T-helper 17 cell (primary cell): ENCODE measurements at places on chromosomes 4 and X.

GRCh38 chrX:135346975-135347374, 37.7 kb downstream of the ETDC start:
- DNase-seq = no peak

DNA sequence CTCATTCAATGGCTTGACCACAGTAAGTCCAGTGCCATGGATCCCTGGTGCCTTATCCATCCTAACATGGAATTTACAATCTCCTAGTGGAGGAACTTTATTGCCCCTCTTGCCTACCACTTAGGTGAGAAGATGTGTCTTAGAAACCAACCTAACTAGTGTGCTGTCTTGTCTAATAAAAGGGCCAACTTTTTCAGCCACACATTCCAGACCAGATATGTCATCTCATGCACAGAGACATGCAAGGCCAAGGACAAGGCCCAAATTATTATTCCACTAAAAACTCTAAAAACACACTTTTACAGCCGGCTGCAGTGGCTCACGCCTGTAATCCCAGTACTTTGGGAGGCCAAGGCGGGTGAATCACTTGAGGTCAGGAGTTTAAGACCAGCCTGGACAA, 10.6 kb upstream of the PRDX4 start:
- DNase-seq = no peak

GRCh38 chr4:71269233-71269632, 69.6 kb upstream of the SLC4A4 start:
- no peak for DNase-seq

DNA sequence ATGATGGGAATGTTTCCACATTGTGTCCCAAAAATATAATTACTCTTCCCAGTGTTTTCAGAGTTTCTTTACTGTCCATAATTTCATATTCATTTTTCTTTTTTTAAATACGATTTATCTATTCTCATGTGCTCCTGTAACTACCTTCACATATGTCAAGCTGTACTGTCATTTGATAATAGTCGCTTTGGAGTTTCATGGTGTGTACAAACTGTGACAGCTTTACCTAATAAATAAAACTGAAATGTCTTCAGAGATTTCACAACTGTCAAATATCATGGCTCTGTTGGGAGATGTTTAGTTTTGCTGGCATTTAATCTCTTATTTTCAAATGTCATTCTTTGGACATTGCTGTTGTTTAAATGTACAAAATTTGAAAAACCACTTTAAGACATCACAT, 450.2 kb downstream of the TLL1 start:
- no peak for DNase-seq

GRCh38 chr4:3615386-3616286, 83.4 kb upstream of the LRPAP1 start:
- no peak for DNase-seq

DNA sequence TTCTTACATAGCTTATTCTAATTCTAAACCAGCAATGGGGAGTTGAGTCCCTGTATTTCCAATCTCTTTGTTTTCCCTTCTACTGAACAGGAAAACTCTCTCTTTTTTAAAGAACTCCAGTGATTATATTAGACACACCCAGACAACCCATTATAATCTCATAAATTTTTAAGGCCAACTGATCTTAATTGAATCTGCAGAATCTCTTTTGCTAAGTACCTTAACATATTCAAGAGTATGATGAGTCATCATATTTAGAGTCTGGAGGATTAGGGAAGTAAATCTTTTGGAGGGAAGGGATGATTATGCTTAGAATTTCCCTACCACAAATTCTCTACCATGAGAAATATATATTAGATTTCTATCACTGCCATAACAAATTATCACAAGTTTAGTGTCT, 705.1 kb downstream of the CENPC start:
- DNase-seq = no peak

DNA sequence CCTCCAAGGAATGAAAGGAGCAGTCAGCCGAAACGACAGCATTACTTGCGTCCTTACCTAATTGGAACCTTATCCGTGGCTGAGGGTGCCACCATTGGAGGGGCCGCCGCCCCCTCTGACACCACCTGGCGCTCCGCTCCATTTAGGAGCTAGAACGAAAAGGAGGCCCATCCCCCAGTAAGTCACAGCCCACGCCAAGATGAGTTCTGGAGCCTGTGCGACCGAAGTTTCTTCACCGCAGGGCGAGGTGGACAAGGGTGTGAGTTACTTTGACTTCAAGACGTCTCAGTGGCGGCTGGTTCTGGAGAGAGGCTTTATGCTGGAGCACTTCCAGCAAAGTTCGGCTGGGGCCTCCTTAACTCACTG, 729 bp upstream of the IRF2 start:
- no peak for DNase-seq

- no peak for DNase-seq
Observed at GRCh38 chr4:133598779-133599178, 449.7 kb downstream of the PCDH10 start.

- no peak for DNase-seq
Observed at GRCh38 chrX:68421636-68422035, 11.7 kb downstream of the OPHN1 start.

DNA sequence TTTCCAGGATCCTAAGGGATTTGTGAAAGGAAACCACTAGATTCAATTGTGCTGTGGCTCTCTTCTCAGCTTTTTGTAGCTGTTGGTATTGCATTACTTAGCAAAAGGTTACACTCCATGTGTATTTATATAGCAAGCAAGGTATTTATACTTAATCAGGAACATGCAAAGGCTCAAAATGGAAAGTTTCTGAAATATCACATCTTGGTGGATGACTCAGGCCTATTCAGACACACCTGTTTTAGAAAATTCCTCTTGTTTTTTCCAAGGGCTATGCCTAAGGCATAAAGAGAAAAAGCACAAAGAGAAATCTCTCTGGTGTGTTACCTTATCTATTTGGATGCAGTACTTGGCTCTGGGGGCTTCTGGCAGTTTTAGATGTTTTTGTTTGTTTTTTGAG, 144.4 kb upstream of the GALNT7 start:
- no peak for DNase-seq

DNA sequence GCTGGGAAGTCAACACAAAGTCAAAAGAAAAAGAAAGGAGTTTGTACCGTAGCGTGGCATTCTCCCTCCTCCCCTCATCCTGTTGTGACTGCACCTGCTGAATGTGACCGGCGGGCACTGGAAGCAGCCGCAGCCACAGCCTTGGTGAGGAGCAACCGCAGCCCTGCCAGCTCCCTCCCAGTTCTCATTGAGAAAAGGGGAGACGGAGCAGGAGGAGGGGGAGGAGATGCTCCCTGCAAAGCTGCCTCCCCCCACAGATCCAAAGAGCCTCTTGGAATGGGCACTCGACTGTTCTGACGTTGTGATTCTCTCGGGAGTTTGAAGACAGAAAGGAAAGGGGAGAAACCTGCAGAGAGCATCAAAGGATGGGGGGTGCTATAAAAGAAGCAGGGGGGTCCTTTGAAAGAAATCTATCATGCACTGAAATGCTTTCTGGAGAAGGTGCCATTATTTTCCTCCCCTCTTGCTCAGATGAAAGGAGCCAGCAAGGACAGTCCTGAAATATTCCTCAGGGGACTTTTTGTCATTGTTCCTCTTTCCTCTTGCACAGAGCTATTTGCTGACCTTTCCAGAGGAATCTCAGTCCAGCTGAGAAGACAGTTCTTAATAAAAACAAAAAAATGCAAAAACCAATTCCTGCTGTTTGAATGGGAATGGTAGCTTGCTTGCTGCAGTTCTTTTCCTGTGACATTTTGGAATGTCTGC, 429.7 kb downstream of the MAPK10 start:
- no peak for DNase-seq

- no peak for DNase-seq
Observed at GRCh38 chrX:117010243-117010642, 547.5 kb upstream of the CT83 start.

DNA sequence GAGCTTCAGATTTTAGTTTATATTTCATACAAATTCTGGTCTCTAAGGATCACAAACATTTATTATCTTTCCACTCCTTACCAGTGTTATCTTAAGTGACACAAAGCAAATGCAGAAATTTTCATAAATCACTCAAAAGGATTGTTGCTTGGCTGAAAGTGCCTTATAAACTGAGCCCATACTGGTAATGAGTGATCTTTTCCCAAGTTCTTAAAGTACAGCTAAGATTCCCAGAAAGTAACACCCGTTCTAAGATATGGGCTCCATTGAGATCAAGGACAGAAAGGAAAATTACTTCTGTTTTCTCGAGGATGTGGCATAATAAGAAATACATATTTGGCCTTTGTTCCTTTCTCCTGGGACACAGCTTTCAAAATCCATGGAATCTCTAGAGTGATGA, 313.7 kb downstream of the ARHGAP24 start:
- no peak for DNase-seq

DNA sequence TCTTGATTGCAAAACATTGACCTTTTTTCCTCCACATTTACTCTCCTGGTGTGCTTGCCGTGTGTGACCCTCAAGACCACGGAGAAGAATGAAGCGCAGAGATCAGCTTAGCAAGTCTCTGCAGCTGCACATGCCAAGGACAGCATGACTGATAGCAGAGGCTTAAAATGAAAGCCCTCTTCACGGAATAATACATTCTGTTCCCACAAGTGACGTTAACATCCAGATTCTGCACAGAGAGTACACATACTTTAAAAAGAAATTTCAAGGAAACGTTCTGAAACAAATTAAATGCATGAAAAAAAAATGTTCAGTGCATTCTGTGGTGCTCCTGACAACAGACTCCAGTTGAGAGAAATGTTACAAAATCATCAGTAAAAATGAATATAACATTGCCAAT, 60.9 kb downstream of the SLC7A11 start:
- DNase-seq = no peak

DNA sequence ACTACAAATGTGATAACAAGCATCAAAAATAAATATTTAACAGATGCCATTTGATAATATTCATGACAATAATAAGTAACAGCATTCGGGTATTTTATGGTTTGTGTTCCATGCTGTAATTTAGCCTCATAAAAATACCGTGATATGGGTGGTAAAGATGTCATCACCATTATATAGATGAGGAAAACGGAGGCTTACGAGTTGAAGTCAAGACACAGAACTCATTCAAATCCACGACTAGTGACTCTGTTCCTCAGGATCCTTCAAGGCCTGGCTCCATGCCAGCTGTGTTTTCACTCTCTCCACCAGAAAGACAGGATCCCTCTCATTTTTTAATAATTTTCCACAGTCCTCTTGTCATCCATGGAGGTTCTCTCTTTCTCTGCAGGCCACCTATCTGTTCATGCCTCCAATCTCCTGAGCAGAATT, 94.5 kb downstream of the APBB2 start:
- no peak for DNase-seq

GRCh38 chr4:2103843-2104547, 44.9 kb downstream of the NAT8L start:
- DNase-seq = no peak

DNA sequence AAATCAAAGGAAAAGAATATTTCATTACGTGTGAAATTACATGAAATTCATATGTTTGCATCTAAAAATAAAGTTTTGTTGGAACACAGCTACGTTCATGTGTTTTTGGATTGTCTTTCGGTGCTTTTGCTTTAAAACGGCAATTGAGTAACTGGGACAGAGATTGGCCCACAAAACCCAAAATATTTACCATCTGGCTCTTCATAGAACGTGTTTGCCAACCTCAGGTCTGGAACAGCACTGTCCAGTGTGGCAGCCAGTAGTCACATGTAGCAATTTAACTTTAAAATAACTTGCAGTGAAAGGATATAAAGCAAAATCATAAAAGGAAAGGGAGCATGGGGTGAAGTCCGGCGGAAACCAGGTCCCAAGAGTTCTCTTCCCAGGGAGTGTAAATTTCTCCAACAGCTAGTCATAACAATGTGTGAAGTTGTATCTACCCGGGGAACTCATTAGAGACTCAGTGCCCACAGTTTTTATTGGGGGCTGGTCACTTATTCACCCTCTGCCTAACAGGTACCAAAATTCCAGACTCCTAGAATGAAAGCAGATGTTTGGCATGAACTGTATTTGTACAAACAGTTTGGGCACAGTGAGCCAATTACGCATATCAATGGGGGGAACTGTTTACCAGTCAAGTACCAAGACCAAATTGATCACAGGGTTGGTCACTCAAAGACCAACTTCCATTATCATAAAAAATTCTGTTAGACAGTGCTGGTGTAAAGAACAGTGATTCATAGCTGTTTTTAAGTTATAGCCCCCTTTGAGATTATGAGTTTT, 10.3 kb downstream of the OCIAD1 start:
- no peak for DNase-seq

DNA sequence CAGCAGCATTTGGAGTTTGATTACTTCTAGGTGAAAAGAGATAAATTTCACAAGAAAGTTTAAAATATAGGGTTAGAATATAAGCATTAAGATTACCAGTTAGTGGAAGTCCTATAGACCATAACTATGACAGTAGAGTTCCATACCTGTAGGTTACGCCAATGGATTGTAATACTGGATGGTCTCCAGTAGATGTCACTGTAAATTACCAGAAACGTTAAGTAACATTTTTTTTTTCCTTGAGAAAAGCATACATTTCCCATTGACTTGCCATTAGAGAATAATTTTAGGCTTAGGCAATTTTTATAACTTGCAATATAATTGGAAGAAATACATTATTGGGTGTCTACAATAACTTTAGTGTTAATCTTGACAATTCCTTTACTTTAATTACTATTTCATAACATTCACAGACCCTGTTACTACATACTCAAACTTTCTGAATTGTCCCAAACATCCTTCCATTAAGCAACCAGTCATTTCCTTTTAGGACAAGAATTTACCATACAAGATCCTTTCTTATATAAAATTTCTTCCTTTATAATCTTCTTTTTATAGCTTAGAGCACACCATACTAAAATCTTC, 304.1 kb upstream of the TECRL start:
- no peak for DNase-seq

DNA sequence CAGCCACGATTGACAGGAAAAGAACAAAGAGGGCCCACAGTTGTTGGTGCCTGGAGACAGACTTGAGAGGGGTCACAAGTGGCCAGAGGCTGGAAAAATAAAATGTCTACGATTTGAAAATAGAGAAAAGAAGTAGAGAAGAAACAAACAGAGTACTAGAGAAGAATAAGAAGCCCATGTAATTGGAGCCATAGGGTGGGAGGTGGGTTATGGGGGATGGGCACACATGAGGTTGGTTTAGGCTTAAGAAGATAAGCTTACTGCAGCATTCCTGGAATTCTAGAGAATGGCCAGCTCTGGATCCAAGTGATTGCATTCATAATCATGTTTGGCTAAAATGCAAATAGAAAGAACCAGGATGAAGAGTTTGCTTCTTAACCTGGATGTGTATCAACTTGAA, 210.7 kb downstream of the MAML3 start:
- DNase-seq = no peak

GRCh38 chr4:2095236-2096072, 36.3 kb downstream of the NAT8L start:
- DNase-seq = no peak
